SK-N-DZ (cell line): ENCODE measurements at places on chromosomes 4 and X.

DNA sequence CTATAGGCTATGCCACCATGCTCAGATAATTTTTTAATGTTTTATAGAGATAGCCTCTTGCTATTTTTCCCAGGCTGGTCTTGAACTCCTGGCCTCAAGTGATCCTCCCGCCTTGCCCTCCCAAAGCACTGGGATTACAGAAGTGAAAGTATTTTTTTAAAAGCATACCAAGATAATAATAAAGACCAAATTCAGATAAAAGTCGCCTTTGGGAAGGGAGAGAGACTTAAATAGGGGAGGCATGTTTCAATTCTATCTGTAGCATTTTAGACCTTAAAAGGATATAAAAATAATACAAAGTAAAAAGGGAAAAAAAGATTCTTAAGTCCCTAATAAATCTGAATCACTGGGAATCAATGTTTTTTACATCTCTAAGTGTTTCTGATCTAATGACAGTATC is 108.9 kb downstream of the AFAP1 start:
- DNase-seq = no peak

DNA sequence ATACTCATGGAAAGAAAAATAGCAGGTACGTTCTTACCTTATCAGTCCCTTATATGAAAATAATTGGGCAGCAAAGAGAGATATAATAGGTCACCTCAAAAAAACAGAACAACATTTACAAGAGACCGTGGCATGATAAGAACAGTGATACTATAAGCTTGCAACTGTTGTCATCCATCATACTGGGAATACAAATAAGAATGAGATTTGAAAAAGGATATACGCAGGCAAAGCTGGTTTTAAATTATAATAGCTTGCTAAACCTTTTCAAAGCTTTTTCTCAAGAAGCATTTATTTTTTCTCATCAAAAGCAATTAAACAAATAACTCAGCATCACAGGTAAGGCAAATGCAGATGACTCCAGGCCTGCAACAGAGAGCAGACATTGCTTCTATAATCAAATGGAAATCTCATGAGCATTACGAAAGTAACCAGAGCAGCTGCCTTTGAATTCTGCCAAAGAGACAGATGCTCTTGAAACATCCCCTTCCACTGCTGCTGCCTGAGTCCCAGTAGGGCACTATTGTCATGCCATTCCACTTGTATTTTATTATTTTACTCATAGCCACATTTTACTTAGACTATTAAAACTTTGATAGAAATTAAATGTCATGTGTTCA is 620.6 kb upstream of the GNPDA2 start:
- peak; percentile 58 for DNase-seq

- no peak for DNase-seq
Observed at GRCh38 chr4:7785017-7785416, 154.6 kb downstream of the AFAP1 start.

DNA sequence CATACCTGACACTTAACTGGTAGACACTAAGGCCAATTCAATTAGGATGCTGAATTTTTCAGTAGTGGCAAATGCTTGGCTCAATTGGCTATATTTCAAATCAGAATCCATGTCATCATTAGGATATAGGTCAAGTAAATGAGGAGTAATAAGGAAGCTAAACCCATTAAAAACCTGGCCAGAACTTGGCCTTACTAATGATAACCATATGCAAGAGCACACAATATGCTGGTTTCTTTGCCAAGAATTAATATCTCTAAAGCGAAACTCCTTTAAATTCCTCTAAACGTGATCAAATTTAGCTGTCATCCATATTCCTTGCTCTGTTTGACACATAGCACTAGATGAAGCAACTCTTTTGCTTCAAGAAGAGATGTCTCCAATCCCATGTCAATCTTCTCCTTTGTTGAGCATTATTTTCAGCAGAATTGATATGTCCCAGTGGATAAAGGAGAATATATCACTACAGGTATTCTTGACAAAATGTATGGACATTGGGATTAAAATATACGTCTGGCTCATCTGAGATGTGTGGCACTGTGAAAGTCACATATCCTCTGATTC is 206.1 kb upstream of the ANKRD50 start:
- no peak for DNase-seq

DNA sequence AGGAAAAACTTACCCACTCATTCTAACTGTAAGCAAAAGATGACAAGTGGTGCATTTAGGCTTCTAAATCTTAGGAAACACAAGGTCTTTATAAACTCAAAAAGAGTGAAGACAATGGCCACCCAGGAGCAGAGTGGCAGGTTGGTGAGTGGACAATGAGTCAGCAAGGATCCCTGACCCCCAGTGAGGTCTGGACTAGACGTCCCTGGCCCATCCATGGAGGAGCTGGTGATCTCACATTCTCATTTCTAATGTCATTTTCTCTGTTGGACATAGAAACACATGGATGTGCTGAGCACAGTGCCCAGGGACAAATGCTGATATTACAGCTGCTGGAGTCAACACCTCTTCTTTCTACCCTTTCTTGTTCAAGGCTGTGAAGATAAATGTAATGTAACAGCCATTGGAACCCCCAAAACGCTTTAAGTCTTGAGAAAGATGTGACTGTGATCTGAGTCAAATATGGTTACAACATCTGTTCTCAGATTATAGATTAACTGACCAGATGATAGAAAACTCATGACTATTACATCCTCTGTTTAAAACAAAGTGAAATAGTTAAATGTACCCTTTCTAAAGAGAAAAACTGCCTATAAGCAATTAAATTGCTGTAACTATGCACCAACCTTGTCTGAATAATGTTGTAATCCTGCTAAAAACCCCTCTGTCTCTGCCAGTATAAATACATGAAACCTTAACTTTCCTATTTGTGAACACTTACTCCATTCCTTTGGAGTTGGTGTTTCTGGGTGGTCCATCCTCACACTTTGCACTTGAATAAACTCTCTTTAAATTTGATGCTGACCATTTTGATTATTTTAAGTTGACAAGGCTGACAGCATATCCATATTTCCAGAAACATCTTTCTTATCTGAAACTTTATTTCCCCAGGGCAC is 92.7 kb downstream of the USP46 start:
- no peak for DNase-seq

DNA sequence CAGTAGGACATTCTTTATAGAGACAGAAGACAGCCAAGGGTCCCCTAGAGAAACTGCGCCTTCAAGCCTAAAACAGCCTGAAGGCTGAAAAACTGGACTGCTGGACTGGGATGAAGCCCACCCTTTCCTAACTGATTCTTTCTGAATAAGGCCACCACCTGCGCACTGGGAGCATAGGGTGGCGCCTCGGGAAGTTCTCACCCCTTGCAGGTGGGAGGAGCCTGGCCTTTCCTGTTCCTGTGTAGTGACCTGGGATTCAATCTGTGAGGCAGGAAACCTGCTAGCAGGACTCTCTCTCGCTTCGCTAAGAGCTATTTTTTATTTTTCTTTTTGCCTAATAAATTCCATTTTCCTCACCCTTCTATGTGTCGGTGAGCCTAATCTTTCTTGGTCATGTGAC is 61.8 kb upstream of the KLHL13 start:
- no peak for DNase-seq

DNA sequence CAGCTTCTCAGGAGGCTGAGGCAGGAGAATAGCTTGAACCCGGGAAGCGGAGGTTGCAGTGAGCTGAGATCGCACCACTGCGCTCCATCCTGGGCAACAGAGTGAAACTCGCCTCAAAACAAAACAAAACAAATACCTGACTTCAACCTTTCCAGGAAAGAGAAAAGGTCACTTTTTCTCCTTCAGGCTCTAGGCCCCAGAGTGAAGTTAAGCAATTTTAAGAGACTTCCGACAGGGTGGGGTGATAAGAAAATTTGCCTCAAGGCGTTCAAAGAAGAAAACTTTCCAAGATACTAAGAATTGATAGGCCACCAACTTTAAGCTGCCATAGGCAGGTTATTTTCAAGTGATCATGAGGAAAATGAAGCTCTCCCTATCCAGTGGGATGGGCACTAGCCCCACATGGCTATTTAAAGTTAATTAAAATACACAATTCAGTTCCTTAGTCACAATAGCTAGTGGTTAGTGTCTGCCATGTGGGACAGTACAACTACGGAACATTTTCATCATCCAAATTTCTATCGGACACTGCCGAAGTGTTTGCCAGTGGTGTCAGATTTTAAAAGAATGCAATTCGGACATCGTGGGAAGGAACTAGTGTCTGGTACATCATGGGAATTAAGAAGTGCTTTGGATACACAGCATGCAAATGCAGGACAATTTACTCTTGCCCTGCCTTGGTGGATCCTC is 33.0 kb downstream of the SMS start:
- DNase-seq = no peak

- DNase-seq = no peak
Observed at GRCh38 chr4:182662551-182662950, 254.6 kb downstream of the DCTD start.

DNA sequence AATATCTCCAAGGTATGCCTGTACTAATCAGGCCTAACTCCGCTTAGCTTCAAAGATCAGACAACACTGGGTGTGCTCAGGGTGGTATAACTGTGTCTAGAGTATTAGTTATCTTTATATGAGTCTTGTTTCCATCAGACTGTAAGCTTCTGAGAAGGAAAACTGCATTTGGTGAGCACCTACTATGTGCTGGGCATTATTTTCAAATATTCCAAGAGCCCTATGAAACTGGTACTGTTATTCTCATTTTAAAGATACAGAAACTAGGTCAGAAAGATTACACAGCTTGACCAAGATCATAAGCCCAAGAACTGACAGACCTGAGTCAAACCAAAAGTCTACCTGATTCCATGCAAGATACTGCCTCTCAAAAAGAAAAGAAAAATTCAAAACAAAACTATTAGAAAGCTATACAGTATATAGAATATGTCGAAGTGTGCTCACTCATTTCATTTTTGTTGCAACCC is 44.4 kb downstream of the LRBA start:
- DNase-seq = no peak

DNA sequence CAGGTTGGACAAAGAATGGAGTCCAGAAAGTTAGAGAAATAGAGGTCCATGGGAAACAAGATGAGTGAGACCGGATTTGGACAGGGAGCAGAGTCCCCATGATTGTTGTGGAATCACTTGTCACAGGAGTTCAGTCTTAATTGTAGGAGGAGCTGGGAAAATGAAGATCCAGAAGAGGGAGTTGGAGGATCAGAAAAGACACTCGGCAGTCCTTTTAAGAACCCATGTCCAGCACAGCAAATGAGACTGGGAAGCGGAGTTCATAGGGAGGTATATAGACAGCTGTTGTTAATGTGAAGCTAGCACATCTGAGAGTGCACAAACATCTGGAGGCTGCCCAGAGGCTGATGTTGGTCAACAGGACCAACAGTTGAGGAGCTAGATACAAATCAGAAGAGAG is 111.4 kb upstream of the RXFP1 start:
- DNase-seq = no peak

GRCh38 chr4:56655209-56655626 is 25.9 kb downstream of the HOPX start:
- peak; percentile 1 for DNase-seq

DNA sequence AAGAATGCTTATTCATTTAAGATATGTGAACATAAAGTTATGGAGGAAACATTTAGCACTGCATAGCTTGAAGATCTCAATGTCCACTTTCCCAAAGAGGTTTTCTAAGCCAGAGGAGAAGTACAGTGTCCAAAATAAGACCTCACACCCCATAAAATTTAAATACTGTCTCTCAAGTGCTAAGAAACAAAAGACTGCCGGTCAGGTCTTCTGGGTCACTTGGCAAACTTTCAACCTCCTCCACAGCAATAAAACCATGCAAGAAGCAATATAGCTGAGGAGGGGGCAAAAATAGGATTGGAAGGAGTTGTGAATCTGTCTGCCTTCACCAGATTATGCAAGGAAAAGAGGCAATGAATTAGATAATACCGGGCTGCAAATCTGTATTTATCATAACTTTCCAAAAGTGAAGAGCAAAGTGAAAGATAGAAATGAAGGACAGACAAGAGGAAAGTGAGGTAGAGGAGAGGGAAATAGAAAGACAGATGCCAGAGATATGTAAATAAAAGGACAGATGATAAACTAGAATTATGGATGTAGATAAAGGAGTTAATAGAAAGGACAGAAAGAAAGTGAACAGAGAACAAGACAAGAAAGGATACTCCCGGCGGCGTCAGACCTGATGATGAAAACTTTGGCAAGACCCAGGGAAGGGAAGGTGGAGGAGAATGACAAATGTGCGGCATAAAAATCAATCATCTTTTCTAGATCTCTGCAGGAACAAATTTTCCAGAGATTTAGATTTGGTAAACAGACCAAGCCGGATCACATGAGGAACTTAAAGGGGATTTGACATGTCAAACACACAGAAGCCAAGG is 152.7 kb upstream of the FAM241A start:
- no peak for DNase-seq

DNA sequence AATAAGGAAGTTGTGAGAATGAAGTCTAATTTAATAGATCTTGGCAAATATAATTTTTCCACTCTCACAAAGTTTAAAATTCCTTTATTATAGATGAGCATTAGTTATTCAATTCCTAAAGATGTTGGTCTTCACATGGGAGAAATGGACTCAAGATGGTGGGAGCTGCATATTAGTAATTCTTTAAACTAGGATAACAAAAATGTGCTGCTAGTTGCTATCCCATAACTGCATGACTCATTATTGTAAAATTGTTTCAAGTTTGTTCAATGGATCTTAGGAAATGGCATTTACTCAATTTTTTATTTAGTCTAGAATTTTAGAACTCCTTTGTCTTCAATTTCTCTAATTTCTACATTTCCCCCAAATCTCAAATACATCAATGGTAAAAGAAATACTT is 155.8 kb downstream of the ATP10D start:
- DNase-seq = no peak

GRCh38 chr4:136823020-136823419 is 709.3 kb downstream of the PCDH18 start:
- no peak for DNase-seq

- no peak for DNase-seq
Observed at GRCh38 chr4:41185614-41186592, 28.4 kb downstream of the APBB2 start.

DNA sequence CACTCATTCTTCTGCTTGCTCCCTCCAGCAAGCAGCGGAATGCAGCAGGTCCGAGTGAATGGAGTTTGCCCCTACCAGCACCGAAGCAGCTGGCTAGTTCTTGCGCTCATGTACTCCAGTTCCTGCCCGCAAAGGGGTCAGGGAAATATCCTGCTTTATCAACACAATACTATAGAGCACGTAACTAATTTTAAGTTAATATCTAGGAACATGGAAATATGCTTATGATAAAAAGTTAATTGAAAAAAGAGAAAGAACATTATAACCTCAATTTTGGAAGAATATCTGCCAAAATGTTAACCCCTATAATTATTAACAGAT is 195.6 kb downstream of the SNCA start:
- DNase-seq = no peak
